Left forelimb (tissue), 1 donor: ENCODE measurements at places on chromosomes 1 and 21.

- no peak for DNase-seq
Observed at GRCh38 chr1:59506952-59507351, 210.1 kb downstream of the FGGY start.

GRCh38 chr1:172168597-172168872 lies 251.9 kb upstream of the C1orf105 start:
- DNase-seq = no peak

- DNase-seq = no peak
Observed at GRCh38 chr21:39429445-39429844, 16.1 kb downstream of the LCA5L start.

DNA sequence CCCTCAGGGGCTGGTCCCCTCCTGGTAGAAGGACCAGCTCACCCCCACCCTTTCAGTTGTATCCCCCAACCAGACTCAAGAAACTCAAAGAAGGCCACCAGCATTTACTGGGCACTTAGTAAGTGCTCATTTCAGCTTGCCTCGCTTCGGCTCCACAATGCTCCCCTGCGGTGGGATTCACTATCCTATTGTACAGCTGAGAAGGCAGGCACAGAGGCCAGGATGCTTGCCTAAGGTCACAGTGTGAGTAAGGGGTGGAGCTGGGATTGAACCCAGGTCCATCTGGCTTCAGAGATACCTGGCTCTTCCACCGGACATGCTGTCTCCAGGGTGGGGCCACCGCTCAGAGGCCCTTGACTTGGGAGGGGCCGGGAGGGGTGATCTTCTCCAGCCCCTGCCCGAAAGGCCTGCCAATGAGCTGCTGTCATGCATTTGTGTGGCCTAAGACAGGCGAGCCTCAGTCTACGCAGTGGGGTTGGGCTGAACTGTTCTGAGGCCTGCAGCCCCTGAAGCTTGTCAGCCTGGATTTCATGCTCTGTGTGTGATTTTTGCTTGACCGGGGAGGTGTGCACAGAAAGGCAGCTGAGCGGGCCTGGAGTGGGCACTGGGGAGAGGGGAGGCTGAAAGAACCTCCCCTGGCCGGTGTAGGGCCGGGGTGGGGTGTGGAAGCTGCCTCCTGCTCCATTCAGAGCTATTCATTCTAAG lies 48.1 kb downstream of the DMRTB1 start:
- DNase-seq = no peak

DNA sequence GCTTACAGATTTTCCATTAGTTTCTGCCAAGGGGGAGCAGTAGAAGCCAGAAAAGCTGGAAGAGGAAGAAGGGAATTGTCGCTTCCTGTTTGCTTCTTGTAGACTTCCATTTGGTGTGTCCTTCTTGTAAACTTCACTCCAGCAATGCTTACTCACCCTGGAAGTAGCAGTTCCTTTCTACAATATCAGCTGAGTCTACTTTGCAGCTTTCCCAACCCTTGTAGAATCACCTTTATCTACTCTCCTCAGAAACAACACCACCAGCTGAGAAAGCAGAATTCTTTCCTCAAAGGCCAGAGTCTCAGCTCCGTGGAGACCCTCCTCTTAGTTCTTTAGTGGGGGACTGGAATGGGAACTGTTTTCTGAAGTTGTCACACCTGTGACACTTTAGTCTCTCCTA lies 1136.7 kb upstream of the TMPRSS15 start:
- no peak for DNase-seq

DNA sequence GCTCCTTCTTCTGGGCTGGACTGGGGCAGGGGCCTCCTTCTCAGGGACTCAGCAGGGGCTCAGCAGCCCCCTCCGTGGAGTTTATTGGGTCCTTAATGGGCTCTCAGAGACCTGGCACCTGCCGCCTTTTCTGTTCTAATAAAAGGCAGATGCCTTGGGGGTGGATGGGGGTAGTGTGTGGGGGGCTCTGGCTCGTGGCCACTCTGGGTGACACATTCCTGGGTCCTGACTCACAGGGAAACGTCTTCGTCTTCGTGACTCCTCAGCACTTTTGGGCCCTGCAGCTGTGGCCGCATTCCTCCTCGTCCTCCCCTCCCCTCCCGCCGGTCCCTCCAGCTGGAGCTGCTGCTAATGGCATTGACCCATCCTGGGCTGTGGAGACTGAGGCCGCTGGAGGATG lies 107.8 kb upstream of the WNT4 start:
- no peak for DNase-seq

GRCh38 chr1:52158218-52158617 lies 16.3 kb downstream of the ZFYVE9 start:
- no peak for DNase-seq

- DNase-seq = no peak
Observed at GRCh38 chr1:210489491-210489890, 160.8 kb downstream of the HHAT start.

GRCh38 chr1:58908561-58909560 lies 125.0 kb upstream of the JUN start:
- no peak for DNase-seq

GRCh38 chr1:169860187-169860586 lies 33.5 kb downstream of the SCYL3 start:
- DNase-seq = no peak

GRCh38 chr1:12220890-12221289 lies 8.9 kb upstream of the VPS13D start:
- no peak for DNase-seq

DNA sequence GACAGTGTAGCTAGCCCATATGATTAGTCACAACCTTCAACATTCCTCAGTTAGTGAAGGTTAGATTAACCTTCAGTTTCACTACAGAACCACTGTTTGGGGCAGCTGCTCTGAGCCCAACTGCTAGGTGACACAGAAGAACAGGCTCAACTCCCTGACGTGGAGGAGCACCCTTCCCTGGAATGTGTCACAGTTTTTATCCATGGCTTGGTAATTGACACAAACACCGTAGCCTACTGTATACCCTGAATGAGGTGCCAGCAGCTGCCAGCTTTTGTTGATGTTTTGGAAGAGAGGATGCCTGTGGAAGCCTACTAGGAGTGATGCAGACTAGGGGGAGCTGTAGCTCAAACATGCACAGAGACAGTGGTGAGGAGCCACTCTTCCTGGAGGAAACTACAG lies 56.6 kb upstream of the CR2 start:
- DNase-seq = no peak

DNA sequence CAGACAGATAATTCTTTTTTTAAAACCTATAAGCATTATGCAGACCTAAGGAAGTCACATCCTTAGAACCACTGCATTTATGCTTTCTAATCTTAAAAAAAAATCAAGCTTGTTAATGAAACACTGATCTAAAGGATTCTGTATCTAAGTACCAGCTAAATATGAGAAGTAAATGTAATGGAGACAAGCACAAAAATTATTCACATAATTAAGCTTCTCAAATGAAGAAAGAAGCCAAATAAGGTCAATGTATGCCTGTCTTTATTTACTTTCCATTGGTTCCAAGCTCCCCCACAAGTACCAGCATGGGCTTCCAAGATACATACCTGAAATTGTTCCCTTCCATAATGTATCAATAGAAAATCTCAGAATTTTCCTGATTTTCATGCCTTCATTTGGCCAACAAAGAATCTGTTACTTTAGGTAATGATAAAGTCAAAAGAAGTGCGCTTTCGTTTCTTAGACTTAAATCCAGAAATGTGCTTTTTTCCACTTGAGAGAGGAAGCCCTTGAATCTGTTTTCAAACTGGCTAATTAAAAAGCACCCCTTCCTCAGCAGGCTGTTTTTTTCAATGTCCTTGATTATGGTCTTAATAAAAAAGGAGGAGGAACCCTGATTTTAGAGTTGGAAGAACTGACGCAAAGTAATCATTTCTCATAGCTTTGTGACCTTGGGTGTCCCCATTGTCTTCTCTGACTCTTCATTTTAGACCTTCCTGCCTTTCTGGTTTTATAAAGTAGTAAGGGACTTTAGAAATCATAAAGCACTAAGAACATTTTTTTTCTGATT lies 3.8 kb downstream of the RGS2 start:
- no peak for DNase-seq

GRCh38 chr1:48102766-48103165 lies 105.6 kb upstream of the TRABD2B start:
- no peak for DNase-seq

DNA sequence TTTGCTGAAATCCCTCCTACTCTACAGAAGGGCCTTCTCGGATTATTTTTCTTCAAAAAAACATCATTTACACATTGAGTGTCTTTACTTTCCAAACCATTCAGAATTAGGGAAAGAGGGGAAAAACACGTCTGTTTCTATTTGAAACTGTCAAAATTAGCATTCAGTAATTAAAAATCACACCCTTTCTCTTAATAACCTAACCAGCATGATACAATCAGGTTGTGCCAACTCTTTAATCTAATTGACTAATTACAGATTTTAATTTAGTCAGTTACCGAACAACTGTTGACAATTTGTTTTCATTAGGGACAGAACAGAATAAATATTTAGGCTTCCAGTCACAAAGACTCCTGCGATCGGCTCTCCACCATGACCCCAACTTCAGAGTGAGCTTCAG lies 18.8 kb downstream of the SSBP3 start:
- DNase-seq = no peak

GRCh38 chr1:10708757-10709156 lies 87.7 kb downstream of the CASZ1 start:
- DNase-seq = no peak

DNA sequence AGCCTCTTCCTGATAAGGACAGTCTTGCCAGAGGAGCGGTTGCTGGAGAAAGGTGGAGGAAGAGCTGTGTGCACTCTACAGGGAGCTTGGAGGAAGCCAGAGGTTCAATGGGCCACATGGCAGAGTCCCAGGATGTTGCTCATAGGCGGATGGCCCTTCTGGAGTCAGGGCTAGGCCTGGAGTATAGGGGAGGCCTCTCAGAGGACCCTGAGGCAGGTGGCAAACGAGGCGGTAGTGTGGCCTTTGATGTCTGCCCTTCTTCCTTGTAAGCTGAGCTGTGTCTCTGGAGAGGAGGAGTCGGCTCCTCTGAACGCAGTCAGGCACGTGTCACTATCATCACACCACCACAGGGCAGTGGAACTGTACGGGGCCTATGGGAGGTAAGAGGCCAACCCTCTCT lies 8.6 kb downstream of the PKP1 start:
- DNase-seq = no peak

- no peak for DNase-seq
Observed at GRCh38 chr1:55441489-55441888, 226.3 kb upstream of the USP24 start.

GRCh38 chr1:119298687-119299303 lies 69.8 kb upstream of the HAO2 start:
- no peak for DNase-seq

GRCh38 chr1:109632671-109633346 lies 13.2 kb downstream of the AMPD2 start:
- DNase-seq = peak; percentile 73

DNA sequence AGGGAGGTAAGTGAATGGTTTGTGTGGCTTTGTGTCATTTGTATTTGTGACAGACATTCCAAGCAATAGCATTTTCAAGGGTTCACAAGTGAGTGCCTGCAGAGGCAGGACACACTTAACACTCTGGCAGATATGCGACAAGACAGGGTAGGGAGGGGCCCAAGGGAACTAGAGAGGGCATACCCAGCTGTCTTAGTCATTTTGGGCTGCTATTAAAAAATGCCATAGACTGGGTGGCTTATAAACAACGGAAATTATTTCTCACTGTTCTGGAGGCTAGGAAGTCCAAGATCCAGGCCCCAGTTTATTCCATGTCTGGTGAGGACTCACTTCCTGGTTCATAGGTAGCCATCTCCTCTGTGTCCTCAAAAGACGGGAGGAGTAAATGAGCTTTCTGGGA lies 137.4 kb downstream of the FGGY start:
- no peak for DNase-seq

DNA sequence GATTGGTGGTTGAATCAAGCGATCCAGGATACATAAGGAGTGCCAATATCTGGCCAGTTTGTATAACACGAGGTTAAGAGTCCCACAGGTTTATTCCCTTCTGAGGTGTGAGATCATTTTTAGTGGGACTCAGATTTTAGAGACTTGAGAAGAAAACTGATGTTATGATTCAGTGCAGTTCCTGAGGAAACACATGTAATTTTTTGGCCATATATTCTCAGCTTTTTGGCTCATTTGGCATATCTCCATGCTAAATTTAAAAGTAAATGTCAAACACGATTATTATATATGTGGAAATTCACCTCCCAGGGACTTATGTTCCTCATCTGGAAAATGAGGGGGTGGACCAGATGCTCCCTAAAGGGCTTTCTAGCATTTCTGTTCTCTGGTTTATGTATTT lies 39.2 kb upstream of the SERBP1 start:
- no peak for DNase-seq

DNA sequence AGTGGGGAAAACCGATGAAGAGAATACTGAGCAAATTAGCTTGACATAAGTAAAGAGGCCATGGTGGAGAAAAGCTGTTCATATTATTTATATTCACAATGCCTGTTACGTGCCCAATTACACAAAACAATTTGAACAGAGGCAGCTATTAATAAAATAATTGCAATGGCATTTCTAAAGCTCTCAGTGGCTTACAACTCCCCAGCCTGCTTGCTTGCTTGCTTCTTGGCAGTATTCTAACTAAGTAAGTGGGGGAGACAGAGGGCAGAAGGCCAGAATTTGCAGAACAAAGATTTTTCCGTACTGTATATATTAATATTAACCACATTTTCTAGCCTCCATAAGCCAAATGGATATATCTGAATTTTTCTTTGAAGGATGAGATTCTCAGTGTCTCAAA lies 12.9 kb downstream of the PTPN14 start:
- no peak for DNase-seq

GRCh38 chr1:209691237-209691636 lies 13.4 kb upstream of the HSD11B1 start:
- DNase-seq = no peak

- no peak for DNase-seq
Observed at GRCh38 chr1:84795966-84796600, 96.9 kb downstream of the LPAR3 start.

DNA sequence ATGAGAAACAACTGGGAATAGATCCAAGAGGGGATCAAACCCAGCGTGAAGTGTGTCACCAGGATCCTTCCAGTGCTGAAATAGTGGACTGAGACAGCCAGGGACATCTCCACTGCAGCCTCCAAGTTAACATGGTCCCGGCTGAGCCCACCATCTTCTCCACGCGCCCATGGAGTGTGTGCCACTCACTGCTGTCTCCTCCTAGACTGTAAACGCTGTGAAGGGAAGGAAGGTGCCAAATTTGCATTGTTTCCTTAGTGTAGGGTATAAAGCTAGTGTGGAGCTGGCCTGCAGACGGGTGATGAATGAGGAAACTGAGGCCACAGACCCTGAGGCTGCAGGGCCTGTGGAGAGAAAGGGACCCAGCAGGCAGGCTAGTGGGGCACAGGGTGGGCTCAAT lies 183.6 kb downstream of the FOXD2 start:
- DNase-seq = no peak

GRCh38 chr1:8147956-8148355 lies 121.8 kb upstream of the ERRFI1 start:
- no peak for DNase-seq

- DNase-seq = no peak
Observed at GRCh38 chr1:86389307-86389706, 6.8 kb downstream of the ODF2L start.

DNA sequence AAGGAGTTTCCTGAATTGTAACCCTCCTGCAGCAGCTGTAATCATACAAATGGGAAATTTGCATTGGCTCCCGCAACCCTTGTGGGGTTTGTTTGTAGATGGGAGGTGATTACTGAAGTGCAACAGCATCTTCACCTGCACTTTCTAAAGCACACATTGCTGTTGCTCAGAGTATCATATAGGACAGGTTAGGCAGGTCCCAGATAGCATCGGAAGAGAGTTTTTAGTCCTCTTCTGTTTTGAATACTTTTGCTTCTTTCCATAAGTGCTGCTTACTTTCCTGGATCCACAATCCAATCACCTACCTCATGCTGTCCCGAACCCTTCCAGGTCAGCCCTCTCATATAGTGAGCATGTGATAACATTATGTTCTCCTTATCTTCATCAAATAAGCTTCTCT lies 300.4 kb downstream of the PTPRC start:
- no peak for DNase-seq
